ENCODE measurements at places on chromosomes 1 and 21.

- peak; percentile 72 for DNase-seq
These were observed 1.2 kb upstream of the RNF11 start for GRCh38 chr1:51234721-51235425.

DNA sequence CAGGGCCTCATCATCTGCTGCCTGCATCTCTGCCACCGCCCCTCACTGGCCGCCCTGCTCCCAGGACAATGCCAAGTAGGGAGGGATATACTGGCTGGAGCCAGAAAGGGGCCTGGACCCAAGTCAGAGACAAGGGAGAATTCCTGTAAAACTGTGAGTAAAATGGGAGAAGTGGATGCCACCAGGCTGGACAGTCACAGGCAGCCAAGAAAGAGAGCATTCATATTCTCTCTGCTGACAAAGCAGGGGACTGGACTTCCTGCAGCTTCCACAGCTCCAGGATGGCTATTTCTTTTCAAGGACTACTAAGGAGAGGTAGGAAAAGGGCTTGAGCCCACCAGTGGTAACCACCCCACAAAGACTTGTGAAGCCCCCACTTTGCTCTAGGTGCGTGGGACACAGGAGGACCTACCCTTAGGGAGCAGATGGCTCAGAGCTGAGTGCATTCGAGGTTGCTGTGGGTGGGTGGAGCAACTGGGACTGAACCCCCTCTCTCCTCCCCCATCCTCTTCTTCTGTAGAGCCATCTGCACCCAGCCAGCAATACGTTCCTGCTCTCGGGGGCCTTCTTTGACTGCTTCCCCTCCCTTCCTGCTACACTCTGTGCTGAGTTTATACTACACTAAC, 57.5 kb downstream of the GLIS1 start:
- DNase-seq: peak; percentile 73

- peak; percentile 89 for DNase-seq
These were observed at the start of gene F3 for GRCh38 chr1:94541246-94542087. Gene F3 (minus strand): TSS chr1:94541759. CDS start chr1:94541636, 123 bp downstream.

- DNase-seq: no peak
These were observed 10.8 kb upstream of the UBXN10 start for GRCh38 chr1:20174937-20175666.

DNA sequence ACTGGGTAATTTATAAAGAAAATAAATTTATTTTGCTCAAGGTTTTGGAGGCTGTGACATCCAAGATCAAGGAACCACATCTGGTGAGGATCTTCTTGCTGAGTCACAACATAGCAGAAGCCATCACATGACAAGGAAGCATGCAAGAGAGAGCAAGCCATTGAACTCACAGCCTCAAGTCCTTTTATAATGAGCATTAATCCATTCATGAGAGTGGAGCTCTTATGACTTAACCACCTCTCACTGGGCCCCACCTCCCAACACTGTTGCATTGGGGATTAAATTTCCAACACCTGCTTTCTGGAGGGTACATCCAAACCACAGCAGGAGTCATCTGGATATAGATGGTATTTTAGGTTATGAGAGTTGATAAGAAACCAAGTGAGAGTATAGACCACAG, 20.6 kb upstream of the EGLN1 start:
- no peak for DNase-seq

GRCh38 chr1:58065520-58065919, 481.0 kb downstream of the OMA1 start:
- DNase-seq: peak; percentile 42

DNA sequence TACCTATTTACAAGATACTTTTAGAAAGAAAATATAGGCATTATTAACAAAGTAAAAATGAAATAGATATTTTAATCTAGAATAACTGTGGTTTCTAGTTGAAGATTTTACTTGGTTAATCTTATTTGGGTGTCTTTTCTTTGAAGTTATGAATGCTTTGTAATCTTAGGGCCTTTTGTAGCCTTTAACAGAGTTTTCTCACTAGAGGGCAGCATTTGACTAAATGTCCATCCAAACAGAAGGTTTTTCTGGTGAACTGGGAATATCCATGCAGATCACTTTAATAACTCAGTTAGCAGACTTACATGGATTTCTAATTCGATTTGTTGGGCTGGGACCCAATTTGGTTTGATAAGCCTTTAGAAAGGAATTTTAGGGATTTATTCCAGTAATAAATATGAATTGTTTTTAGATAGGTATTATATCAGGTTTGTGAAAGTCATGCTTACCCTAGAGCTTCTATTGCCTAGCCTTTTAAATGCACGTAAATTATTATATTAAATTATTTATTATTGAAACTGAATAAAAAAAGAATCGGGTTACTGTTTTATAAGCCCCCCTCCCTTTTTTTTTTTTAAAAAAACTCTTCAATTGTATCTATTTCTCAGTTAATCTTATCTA, 119.7 kb downstream of the ZNF326 start:
- no peak for DNase-seq

- no peak for DNase-seq
These were observed 105.0 kb downstream of the GPATCH2 start for GRCh38 chr1:217525773-217526490.

GRCh38 chr1:160546942-160547341, 23.9 kb upstream of the SLAMF6 start:
- no peak for DNase-seq

- no peak for DNase-seq
These were observed 19.2 kb upstream of the KCNE2 start for GRCh38 chr21:34344584-34344983.

- peak; percentile 44 for DNase-seq
These were observed 1.1 kb downstream of the PLXNA2 start for GRCh38 chr1:208242941-208243526.

GRCh38 chr1:170664093-170664827, at the start of gene PRRX1:
Gene PRRX1 (plus strand): TSS chr1:170664131. CDS start chr1:170664219, 88 bp downstream.
- peak; percentile 18 for DNase-seq

GRCh38 chr1:231626951-231627614, 493 bp downstream of the DISC1 start:
- DNase-seq: no peak

- no peak for DNase-seq
These were observed 3.6 kb upstream of the BACH1 start for GRCh38 chr21:29295066-29295650.

DNA sequence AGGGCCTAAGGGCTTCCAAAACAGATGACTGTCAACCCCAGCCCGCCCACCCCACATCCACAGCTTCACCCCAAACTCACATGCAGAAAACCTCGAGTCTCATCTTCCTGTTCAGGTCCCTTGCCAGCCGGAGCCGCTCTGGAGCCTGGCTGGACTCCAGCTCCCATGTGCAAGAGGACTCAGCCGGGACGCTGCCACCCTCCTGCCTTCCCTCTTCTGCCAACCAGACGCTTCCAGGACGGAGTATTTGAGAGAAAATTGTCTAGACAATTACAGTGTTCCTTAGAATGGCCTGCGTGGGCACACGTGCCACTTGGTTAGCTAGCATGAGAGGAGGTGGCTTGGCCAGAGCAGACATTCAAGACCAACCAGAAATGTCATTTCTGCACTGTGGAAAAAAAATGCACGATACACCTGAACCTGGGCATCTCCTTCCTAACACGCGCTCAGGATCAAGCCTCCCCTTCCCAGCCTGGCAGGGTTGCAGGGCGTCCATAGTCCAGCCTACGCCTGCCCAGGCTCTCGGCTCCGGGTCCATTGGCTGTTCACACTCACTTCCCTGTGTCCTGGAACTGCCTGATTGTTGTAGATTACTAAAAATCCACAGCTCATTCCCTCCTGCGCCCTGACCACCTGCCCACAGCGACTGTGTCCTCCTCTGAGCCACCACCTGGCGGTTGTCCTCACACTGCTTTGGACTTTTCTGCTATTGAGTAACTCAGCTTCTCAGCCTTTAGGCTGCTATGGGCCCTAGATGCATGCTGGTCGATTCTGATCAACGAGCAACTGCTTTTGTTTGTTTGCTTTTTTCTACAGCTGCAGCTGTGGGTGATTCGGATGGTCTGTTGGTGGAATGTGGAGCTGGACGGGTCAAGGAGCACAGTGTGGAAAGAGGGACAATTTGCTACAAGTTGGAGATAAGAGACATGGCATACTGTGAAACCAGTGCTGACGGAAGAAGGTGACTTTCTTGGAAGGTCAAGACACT, at the start of gene CLDN14:
CLDN14 (minus strand) TSS at position 708 of the 988 bp plus-strand sequence. CDS start 18,427 bp downstream, outside the sequence.
- peak; percentile 29 for DNase-seq

GRCh38 chr1:113686891-113687618, 72.2 kb downstream of the PHTF1 start:
- DNase-seq: no peak

DNA sequence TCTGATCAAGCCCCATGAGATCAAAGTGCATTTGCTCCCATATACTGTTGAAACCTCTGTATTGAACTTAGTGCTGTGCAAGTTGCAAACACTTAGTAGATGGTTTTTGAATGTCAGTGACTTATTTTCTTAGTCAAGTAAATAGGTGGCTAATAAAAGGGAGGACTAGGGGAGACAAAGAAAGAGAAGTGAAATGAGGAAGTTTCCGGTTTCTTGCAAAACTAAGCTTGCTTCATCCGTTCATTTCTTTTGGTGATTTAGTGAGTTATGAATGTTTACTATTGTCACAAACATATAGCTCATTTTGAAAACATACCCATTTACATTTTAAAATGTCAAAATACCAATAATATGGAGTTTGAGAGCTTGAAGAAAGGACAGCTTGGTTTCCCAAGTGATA, 23.0 kb downstream of the ADAMTS5 start:
- DNase-seq: no peak

- no peak for DNase-seq
These were observed 25.8 kb upstream of the LHX4 start for GRCh38 chr1:180204231-180204630.

GRCh38 chr21:34803782-34804370, 135.1 kb downstream of the CLIC6 start:
- no peak for DNase-seq

DNA sequence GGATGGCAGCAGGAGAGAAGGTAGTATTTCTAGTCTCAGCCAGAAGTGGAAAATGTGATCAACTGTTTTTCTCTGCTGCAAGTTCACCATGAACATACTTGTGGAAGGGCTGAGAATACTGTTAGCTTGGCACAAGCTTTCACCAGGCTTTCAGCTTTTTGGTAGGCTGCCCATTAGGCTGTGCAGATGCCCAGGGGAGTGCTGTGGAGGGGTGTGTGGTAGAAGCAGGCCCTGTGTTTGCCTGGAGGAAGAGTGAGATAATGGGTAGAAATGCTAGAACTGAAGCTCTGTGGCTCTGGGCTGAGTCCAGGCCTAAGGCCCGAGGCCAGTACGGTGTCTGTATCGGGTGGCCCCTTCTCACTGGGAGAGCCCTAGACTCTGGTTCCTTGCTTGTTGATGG, 9.8 kb downstream of the DNAJC6 start:
- no peak for DNase-seq

- DNase-seq: no peak
These were observed 22.0 kb downstream of the COA6 start for GRCh38 chr1:234395297-234395696.

DNA sequence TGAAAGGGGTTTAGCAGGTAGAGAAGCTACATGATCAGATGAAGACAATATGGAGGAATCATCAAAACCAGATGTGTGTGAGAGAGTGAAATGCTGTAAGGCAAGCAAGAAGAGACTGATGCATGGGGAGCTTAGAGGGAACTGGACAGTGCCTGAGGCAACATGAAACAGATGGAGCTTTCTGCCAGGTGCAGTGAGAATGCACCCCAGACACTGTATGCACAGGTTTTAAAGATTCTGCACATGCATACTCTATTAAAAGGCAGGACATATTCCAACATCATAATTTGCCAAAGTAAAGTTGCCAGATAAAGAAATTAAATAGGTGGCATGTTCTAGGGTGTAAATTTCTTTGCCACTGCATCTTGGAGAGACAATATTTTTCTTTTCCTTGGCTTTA, 200.1 kb downstream of the AMY1C start:
- DNase-seq: no peak

DNA sequence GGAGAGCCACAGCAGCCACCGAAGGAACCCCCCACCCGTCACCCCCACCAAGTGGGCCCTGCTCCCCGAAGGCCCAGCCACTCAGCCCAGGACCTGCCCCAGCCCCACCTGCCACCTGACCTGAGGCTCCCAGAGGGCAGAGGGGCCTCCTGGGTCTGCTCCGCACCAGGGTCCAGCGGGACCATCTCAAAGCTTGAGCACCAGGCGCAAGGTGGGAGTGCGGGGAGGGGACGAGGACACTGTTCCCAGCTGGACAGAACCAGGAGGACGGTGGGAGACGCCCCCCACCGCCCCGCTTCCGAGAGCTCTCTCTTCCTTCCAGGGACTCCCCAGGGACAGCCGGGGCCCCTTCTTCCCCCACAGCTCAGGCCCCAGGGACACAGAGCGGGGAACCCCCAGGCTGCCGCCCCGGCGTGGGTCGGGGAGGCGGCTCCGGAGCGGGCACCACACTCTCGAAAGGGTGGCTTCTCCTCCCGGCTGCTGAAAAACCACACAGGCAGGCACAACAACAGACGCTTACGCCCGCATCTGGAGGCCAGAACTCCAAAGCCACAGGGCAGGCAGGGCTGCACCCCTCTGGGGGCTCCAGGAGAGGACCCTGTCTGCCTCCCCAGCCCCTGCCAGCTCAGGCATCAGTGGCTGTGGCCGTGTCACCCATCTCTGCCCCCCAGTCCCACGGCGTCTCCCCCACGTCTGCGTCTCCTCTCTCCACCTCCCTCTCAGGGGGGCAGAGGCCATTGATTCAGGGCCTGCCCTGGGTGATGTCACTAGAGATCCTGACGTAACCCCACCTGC, 1.9 kb upstream of the TTLL10 start:
- DNase-seq: no peak

- no peak for DNase-seq
These were observed 28.3 kb downstream of the THAP3 start for GRCh38 chr1:6652986-6653385.

DNA sequence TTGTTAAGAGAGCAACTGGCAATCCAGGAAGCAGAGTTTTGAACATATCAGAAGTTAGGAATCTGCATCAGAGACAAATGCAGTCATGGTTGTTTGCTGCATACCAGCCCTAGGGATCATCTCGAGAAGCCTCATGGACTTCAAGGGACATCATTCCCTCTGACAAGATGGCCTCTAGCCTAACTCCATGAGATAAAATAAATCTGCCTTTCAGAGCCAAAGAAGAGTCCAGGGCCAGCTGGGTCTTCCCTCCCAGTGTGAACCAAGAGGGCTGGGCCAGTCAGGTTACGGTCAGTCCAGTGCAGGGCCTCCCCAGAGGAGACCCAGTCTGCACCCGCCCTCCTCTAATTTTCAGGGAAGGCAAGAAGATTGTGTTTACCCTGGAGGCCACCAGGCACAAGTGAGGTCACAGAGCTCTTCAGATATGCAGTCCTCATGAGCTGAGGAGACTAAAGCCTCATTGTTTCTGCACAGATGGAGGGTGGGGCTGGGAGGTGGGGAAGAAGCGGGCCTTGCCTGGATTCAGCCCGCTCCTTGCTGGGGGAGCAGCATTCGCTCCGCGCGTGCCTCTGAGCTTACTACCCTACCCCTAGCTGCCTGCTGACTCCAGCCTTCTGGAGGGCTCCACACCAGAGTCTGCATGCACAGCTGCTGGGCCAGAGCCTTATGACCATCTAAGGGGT, 52.8 kb downstream of the CAPN2 start:
- peak; percentile 62 for DNase-seq

DNA sequence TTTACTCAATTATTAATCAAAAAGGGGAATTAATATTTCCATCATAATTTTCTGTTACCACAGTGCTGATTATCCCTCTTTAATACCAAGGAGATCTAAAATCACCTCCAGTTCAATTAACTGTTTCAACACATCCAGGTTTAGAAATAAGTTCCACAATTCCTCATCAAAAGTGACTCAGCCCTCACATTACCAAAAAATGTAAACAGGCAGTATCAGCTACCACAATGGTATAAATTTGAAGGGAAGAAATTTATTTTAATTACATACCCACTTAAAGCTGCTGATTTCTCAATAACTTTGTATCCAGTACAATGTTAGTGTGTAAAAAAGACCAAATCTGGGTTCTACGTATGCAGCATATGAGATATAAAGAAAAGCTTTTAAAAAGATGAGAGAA, 51.9 kb downstream of the EIF4G3 start:
- no peak for DNase-seq

GRCh38 chr1:10046356-10047085, 13.8 kb downstream of the UBE4B start:
- no peak for DNase-seq

All from WERI-Rb-1 (cell line).